ENCODE measurements at places on chromosomes 12 and 14. TPM values are rescaled to one million over a fixed set of nuclear protein-coding genes. Genes with fewer than 3 reads are reported as not detected.

GRCh38 chr14:74203639-74204038 lies 35.6 kb upstream of the VSX2 start:
- DNase-seq = no peak

- DNase-seq = no peak
Observed at GRCh38 chr12:98359856-98360255, 155.5 kb upstream of the TMPO start.

- no peak for DNase-seq
Observed at GRCh38 chr12:120457133-120457532, 10.9 kb downstream of the GATC start.

- no peak for DNase-seq
Observed at GRCh38 chr12:104738776-104739642, 219.1 kb downstream of the SLC41A2 start.

CELA1 gene
- polyA plus RNA-seq = not detected

GRCh38 chr14:64467566-64467965 lies 2.3 kb downstream of the AKAP5 start:
- no peak for DNase-seq

CLEC4D gene
- polyA plus RNA-seq = not detected

Measured in kidney (tissue), 22 donors.